ENCODE measurements at places on chromosomes 3 and 15. TPM values are rescaled to one million over a fixed set of nuclear protein-coding genes. Genes with fewer than 3 reads are reported as not detected.

DNA sequence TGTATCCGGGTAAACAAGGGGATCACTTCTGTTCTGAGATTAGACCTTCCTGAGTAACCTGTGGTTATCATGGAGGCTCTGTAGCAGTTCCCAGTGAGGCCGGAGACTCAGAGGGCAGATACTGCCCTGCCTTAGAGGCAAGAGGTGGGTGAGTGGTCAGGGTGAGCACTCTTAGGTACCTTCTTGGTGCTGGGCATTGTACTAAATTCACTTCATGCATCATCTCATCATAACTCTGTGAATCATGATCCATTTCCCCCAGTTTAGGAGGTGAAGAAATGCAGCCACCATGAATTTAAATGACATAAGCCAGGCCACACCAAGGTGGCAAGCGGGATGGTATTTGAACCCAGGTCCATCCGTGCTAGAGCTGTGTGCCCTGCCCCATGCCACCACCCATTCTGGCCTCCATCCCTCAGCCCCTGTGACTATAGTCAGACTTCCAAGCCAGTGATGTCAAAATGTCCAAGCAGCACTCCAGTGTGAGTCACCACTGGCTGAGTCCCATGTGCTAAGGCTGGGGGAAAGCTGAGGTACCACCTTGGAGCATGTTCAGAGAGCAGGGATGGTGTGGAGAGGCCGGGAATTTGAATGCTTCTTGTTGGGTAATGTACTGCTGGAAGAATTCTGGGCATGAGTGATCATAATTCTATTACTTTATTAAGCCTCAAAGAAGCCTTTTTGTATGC is 88.8 kb downstream of the EPHB1 start:
- no peak for DNase-seq

GRCh38 chr3:98513091-98513511 is 9.6 kb downstream of the CLDND1 start:
- no peak for DNase-seq

The SLC22A13 gene
- total RNA-seq = 0.61 TPM

The GOLGA6B gene
- not detected for total RNA-seq

The STAB1 gene
- 13.0 TPM for total RNA-seq

All from activated naive CD8-positive, alpha-beta T cell treated with anti-CD3 and anti-CD28 coated beads, Interleukin-2, amount 10 ng/mL, durations not matched to agents 7 days and 5 days (primary cell).